Muscle of back (tissue), 13 donors: ENCODE measurements at places on chromosomes 1 and 21.

DNA sequence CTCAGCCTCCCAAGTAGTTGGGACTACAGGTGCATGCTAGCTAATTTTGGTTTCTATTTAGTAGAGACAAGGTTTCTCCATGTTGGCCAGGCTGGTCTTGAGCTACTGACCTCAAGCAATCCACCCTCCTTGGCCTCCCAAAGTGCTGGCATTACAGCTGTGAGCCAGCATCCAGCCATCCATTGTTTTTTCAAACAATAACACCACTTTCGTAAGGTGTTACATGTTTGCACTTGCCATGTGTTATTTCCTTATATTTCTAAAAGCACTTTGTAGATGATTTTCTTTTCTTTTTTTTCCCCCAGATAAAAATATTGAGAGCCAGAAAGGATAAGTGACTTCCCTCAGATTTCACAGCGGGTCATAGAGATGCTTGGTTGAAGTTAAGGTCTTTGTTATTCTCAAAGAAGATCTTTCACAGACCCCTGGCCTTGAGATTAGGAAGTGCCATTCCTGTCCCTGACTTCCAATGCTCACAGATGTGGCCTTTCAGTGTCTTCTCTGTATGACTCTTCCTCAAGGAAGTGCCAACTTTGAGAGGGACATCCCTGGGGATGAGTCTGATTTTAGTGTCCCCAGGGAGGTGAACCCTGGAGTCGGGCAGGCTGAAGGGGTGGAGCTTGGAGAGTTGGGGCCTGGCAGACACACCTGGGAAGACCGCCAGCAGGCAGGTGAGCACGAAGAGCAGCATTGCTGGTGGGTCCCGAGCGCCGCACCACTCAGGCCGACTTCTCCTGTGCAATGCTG is 6.3 kb downstream of the PIGR start:
- no peak for DNase-seq

DNA sequence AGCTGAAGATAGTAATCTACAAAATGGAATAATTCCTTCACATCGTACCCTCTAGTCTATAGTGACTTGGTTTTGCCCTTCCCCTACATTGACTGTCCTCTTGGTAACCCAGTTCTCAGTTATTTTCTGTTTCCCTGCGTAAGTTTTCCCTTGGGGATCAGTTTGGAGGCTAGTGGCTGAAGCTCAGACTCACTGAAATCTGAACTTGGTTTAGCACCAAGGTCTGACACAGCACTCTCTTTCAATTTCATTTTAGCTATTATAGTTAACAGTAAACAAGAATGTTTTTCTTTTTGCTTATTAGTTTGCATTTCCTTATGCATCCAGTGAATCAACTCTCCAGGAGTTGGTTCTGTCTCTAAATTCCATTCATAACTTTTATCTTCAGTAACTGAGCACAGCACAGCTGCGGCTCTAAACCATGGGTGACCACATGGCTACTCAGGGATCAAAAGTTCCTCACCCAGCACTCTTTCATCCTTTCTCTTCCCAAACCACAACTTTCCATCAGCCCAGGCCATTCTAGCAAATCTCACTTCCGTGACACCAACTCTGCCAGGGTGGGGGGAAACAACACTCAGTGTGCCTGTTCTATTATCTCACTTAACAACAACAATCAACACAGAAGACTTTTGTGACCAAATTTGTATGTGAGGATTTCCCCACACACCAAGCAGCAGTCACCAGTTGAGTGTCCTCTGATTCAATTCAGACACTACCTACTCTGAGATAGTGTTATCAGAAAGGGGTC is 17.6 kb upstream of the IFI6 start:
- DNase-seq: peak; percentile 67

DNA sequence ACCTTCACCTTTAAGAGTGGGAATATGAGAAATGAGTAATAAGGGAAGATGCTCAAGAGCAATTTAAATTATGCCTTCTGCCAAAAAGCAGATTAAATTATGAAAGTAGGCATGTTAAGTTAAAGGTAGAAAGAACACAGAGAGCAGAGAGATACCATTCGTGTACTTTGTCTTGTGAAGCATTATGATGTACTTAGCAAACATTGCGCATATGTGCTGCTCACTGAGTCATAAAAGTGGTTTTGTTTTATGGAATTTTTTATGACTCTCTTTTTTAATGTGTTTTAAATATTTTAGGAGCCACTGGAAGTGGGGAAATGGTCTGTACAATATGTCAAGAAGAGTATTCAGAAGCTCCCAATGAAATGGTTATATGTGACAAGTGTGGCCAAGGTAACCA is 35.3 kb downstream of the MTF2 start:
- no peak for DNase-seq

DNA sequence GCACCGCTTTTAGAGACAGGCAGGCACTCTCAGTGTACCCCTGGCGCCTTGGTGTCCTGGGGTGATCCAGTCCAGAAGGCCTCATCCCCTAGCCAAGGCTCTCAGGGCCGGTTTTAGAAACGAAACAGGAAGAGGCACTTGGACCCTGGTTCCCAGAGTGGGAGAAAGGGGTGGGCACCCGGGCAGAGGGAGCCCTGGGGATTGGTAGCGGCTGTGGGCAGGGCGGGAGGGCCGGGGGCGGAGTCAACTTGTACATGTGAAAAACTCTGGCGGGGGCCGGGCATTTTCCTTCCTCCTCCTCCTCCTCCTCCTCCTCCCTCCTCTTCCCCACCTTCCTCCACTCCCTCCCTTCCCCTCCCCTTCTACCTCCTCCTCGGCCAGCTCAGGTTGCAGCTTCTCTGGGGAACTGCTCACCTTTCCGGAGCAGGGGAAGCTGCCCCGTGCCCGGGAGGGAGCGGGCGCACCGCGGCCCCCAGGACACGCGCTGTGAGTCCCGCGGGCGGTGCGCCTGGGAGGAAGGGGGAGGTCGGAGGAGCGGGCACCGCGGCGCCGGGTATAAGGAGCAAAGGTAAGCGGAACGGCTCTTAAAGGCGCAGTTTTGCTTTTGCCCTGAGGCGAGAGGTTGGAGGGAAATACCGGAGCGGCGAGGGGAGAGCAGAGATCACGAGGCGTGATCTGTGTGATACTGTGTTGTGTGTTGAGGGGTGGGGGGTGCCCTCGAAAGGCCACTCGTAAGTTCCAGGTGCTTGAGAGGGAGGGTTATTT is at the start of gene CDK18:
Gene CDK18 (plus strand): TSS at position 359 of the 765 bp plus-strand sequence. CDS start 18,499 bp downstream, outside the sequence.
- no peak for DNase-seq

- no peak for DNase-seq
Observed at GRCh38 chr1:247304031-247304430, 27.6 kb downstream of the ZNF496 start.

- DNase-seq: no peak
Observed at GRCh38 chr1:228267962-228268880, 60.4 kb downstream of the OBSCN start.

- DNase-seq: peak; percentile 93
Observed at GRCh38 chr1:107936498-107937481, 28.2 kb downstream of the VAV3 start.

DNA sequence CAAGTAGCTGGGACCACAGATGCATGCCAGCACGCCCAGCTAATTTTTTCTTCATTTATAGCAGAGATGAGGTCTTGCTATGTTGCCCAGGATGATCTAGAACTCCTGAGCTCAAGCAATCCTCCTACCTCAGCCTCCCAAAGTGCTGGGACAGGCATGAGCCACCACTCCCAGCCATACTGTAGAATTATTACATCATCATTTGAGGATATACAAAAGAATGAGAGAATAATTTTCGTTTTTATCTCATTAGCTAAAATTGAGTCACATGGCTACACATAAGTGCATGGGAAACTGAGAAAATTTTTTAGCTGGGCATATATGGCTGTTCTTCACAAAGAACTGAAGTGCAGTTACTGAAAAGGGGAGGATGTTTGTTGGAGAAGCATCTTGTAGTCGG is 21.2 kb downstream of the STXBP3 start:
- DNase-seq: no peak

GRCh38 chr1:226547754-226548191 is 791 bp upstream of the STUM start:
- peak; percentile 95 for DNase-seq

DNA sequence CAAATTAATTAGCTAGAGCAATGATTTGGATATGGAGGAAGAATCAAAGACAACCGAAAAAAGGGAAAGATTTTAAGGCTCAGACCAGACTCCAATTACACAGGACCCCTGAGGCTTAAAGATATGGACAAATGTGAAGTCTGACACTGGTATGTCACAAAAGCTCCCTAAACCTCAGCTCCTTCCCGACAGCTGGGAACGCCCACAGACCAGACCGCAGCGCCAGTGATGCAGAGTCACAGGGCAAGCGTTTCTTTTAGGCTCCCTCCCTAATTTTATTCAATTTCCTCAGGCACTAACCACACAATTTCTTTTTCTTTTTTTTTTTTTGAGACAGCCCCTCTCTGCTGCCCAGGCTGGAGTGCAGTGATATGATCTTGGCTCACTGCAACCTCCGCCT is 40.2 kb downstream of the NID1 start:
- no peak for DNase-seq

- no peak for DNase-seq
Observed at GRCh38 chr1:153348511-153349362, at the start of gene PGLYRP4. TSS of gene PGLYRP4 (minus strand) at chr1:153348841. CDS start at chr1:153347932, 909 bp downstream.

DNA sequence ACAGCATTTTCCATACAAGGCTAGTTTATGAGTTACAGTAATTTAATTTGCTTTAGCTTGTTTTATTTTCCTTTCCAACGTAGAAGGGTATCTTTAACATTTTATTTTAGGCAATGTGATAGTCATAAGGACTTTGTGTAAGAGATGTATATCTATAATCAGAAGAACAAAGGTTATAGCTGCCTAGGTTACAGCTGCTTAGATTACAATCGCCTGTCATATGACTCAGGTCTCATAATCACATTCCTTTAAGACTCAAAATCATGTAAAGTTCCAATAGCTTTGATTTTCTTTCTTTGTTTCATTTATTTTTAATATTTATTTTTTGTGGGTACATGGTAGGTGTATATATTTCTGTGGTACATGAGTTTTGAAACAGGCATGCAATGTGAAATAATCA is 37.8 kb upstream of the COP1 start:
- DNase-seq: no peak
